ENCODE measurements at places on chromosomes 3 and 15.

GRCh38 chr15:81117136-81117535 is 16.9 kb upstream of the CFAP161 start:
- DNase-seq: no peak

GRCh38 chr3:20320489-20320888 is 134.5 kb upstream of the SGO1 start:
- DNase-seq: peak; percentile 18

DNA sequence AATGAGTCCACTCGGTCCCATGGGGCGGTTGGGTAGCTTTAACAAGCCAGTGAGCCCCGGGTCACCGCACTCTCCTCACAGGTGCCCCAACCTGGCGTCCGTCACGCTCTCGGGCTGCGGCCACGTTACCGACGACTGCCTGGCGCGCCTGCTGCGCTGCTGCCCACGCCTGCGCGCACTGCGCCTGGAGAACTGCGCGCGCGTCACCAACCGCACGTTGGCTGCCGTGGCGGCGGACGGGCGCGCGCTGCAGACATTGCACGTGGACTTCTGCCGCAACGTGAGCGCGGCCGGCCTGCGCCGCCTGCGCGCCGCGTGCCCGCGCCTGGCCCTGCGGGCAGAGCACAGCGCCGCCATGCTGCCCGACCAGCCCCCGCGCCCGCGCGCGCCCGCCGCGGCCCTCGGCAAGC is 3.4 kb downstream of the FBXL22 start:
- peak; percentile 99 for DNase-seq

- peak; percentile 37 for DNase-seq
Measured at GRCh38 chr3:150299201-150299600, 108.9 kb upstream of the TSC22D2 start.

DNA sequence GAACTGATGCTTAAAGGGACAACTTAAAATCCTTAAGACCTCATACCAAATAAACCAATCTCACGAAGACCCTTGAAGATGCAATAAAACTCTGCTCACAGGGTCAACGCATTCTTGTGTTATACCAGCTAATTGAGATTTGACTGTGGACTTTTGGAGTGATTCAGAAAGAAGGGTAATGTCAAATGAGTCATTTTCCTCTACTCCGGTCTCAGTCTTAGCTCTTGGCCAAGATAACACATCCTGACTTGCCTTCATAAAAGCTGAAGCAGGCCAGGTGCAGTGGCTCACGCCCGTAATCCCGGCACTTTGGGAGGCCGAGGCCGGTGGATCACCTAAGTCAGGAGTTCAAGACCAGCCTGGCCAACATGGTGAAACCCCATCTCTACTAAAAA is 3.8 kb downstream of the PKM start:
- no peak for DNase-seq

DNA sequence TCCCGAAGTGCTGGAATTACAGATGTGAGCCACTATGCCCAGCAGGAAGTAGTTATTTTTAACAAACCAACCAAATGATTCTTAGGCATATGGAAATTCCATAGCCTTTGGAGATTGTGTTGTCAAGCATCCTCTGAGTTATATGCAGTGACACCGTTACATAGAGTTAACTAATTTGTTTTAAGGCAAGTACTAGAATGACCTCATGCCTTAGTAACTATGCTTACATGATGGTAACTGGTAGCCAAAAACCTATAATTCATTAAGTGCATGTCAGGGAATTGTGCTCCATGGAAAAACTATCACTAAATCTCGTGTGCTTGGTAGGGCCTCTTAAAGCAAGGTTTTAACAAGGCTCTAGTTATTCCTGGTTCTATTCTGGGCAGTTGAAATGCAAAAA is 392.8 kb downstream of the TUSC7 start:
- no peak for DNase-seq

DNA sequence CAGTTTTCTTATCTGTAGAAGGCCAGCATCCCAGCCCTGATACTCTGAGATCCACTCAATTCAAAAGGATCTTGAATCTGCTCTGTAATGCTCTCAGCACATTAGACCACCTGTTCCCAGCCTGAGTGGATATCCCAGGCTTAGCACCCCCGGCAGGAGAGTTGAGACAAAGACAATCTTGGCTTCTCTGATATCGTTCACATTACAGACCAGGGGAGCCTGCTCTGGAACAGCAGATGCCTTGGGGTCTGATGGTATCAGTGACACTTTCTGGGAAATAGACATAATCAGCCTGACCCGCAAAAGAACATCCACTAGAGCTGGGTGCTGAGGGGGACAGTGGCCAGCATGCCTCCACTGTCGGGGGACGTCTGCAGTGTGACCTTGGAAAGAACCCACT is 70.6 kb downstream of the BDH1 start:
- DNase-seq: no peak

DNA sequence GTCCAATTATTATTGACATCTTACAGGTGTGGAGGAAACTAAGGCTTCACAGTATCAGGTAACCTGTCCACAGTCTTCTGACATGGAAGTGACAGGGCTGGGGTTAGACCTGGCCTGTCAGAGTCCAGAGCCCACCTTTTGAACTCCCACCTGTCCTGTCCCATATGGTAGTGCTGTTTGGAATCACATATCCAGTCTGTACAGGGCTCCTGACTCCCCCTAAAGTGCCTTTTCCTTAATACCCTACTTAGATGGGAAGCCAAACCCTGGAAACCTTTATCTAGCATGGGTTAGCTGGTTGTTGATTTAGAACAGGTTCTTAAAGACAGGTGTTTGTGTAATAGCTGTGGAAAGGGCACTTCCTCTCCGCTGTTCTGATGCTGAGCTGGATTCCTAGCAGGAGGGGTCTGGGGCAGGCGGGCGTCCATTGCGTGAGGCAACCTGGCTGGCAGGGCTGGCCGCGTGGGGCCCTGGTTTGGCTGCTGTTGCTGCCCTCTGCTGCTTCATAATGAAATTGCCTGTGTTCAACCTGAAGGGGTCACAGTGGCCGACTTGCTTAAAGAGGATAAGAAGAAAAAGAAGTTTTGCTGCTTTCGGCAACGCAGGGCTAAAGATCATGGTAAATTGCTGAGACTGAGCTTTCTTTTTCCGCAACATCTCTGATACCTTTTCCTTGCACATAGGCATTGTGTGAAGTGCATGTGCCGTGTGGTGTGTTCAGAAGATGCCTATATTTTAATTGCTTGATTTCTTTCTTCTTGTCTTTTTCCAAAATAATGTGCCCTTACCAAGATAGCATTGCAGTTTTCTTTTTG is 136.2 kb downstream of the CHDH start:
- DNase-seq: peak; percentile 79

- DNase-seq: no peak
Measured at GRCh38 chr3:124273651-124274050, 281.7 kb upstream of the ROPN1 start.

- DNase-seq: no peak
Measured at GRCh38 chr3:4754180-4755086, 224.8 kb upstream of the BHLHE40 start.

GRCh38 chr3:32421991-32422859 is 30.6 kb downstream of the CMTM7 start:
- DNase-seq: peak; percentile 82

GRCh38 chr15:82715003-82715402 is 5.3 kb upstream of the AP3B2 start:
- DNase-seq: no peak

- peak; percentile 74 for DNase-seq
Measured at GRCh38 chr3:167735233-167736138, at the start of gene SERPINI1. Gene SERPINI1 (plus strand): TSS chr3:167735721. CDS start chr3:167789129, 53,408 bp downstream.

- DNase-seq: no peak
Measured at GRCh38 chr3:61853912-61854311, 292.5 kb downstream of the PTPRG start.

DNA sequence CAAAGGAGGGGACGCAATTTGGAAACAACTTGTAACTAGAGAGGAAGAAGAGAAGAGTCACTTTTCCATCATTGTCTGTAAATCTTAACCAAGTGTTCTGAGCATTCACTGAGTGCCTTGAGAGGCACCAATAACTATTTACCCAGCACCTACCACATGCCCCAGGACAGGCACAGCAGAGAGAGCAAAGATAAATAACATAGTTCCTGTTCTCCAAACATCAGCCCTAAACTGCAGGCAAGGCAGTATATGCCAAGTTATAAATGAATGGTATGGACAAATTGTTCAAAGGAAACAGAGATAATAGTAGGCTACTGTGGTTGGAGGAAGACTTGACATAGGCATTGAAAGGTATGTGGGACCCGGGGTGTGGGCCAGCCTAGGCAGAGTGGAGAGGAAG is 45.6 kb downstream of the ITGB5 start:
- DNase-seq: no peak

GRCh38 chr15:99414755-99415731 is 150.7 kb upstream of the MEF2A start:
- DNase-seq: no peak

- no peak for DNase-seq
Measured at GRCh38 chr3:176687754-176688153, 509.5 kb downstream of the TBL1XR1 start.

- DNase-seq: no peak
Measured at GRCh38 chr3:38110314-38111050, 26.4 kb downstream of the ACAA1 start.

GRCh38 chr3:149612456-149612855 is 45.4 kb downstream of the WWTR1 start:
- no peak for DNase-seq

- DNase-seq: no peak
Measured at GRCh38 chr3:107236655-107237337, 140.4 kb upstream of the CCDC54 start.

GRCh38 chr3:133294253-133294652 is 105.6 kb upstream of the BFSP2 start:
- DNase-seq: no peak

DNA sequence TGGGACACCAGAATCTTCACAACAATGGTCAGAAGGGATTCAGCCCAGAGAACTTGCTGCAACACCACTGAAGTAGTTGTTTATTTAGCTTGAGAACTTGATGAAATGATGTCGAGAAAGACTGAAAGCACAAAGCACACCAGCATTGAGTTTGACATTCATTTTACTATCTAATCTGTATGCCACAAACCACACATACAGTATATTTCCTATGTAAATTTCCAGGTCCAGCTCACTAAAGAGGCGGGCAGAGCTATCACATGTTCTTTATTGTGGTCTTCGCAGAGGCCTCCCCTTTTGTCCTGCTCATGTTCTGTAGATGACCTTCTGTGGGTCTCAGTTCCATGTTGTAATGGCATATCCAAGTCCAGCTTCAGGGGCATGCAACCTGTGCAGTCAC is 10.4 kb upstream of the FMN1 start:
- no peak for DNase-seq

- no peak for DNase-seq
Measured at GRCh38 chr3:67000009-67000408, 1.9 kb downstream of the KBTBD8 start.

- no peak for DNase-seq
Measured at GRCh38 chr3:195873281-195873887, 35.0 kb downstream of the TNK2 start.

- no peak for DNase-seq
Measured at GRCh38 chr3:156093964-156094363, 26.4 kb upstream of the KCNAB1 start.

DNA sequence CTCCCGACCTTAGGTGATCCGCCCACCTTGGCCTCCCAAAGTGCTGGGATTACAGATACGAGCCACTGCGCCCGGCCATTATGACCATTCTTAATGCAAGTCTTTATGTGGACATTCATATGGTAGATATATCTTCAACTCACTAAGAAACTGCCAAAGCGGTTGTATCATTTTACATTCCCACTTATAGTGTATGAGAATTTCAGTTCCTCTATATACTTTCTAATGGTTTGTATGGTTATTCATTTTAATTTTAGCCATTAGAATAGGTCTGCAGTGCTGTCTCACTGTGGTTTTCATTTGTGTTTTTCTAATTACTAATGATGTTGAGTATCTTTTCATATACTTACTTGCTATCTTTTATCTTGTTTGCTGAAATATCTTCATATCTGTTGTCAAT is 32.5 kb downstream of the TCF12 start:
- DNase-seq: no peak

- peak; percentile 53 for DNase-seq
Measured at GRCh38 chr3:127254730-127255129, 33.1 kb downstream of the PRR20G start.

DNA sequence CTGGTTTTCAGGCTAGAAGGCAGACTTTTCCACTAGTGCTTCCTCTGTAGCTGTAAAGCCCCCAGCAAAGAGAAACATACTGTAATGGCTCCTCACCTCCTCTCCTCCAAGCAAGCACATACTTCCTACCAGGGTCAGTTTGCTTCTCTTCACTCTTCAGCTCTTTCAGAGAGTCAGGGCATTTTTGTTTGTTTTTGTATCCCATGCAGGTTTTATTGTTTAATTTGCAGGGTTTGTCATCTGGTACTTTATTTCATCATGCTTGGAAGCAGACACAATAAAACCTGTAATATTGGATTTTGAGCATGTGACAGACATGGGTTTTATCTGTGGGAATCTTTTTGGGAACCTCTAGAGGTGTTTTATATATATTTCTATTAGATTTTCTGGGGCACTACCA is 753.3 kb upstream of the ROBO1 start:
- DNase-seq: no peak

GRCh38 chr3:131530843-131531242 is 28.1 kb upstream of the MRPL3 start:
- no peak for DNase-seq

DNA sequence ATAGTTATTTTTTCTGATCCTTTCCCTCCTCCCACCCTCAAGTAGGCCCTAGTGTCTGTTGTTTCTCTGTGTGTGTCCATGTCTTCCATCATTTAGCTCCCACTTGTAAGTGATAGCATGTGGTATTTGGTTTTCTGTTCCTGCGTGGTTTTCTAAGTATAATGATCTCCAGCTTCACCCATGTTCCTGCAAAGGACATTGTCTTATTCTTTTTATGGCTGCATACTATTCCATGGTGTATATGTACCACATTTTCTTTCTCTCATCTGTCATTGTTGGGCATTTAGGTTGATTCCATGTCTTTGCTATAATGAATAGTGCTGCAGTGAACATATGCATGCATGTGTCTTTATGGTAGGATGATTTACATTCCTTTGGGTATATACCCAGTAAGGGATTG is 145.7 kb upstream of the NR2E3 start:
- no peak for DNase-seq

DNA sequence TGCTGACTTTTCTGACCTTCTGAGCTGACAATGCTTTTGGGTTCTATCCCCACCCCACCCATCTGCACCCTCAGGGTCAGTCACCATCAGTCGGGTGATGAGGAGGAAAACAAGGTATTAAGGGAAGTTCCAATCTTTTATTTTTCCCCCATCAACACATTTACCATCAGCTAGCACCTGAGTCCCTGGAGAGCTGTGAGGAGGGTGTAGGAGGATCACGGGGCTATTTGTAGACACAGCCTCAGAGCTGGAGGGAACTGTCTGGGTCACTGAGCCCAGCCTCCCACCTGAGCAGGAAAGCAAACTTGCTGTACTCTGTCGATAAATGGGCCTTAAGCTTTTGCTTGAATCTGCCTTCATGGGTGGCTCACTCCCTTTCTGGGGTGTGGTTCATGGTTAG is 24.8 kb upstream of the ZFAND6 start:
- DNase-seq: no peak

DNA sequence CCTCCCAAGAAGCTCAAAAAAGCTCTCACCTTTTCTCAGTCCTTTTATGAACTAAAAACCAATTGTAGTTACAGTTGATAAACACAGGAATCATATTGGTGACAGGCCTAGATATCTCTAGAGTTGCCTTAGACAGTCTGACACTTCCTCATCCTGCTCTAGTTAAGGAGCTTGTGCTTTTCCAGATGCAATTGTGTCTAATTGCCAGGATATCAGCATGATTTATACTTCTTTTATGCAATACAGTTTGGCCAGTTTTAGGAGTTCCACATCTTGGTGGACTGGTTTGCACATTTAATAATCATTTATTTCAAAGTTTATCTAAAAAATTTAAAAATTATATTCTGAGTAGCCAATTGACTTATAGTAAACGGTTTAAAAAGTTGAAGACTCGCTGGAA is 95.7 kb downstream of the DUT start:
- no peak for DNase-seq
